ENCODE measurements at places on chromosomes 1 and 21.

DNA sequence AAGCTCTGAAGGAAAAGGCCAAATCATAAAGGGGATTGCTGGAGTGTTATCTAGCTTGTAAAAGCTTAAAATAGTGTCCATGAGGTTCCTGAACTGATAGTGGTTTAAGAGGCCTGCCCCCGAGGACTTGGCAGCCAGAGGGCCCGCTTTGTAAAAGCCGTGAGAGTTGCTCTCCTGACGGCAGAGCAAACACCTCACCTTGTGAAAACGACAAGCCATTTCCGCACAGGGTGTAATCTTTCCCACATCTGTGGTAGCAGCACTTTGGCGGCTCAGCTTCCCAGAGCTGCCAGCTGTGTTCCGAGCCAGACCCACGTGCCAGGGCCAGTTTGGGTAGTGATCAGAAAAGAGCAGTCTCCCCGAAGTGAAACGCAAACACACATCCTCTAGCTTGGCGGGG, 37.0 kb downstream of the SERBP1 start:
- H3K4me1 ChIP-seq, result peaks cover 13% of the 10 kb centered on the region
- no peak for DNase-seq
- H3K27me3 ChIP-seq, result no peaks in the 10 kb centered on the region
- H3K36me3 ChIP-seq, result peaks cover 3% of the 10 kb centered on the region

GRCh38 chr21:39489380-39489924, 37.7 kb downstream of the SH3BGR start:
- no peak overlapping the region for H3K4me3 ChIP-seq
- H3K27ac ChIP-seq, result no peak overlapping the region
- H3K36me3 ChIP-seq, result no peaks in the 10 kb centered on the region

- no peak overlapping the region for H3K27ac ChIP-seq
- no peak for DNase-seq
- no peaks in the 10 kb centered on the region for H3K4me1 ChIP-seq
- H3K4me3 ChIP-seq, result no peak overlapping the region
These were observed 1536.8 kb downstream of the KCNT2 start for GRCh38 chr1:195071461-195071860.

- no peak for DNase-seq
- no peaks in the 10 kb centered on the region for H3K36me3 ChIP-seq
- no peak overlapping the region for H3K27ac ChIP-seq
- H3K27me3 ChIP-seq, result no peaks in the 10 kb centered on the region
- no peak overlapping the region for H3K4me3 ChIP-seq
These were observed 87.1 kb downstream of the PGBD5 start for GRCh38 chr1:230339033-230339432.

GRCh38 chr1:16267690-16268180, 30.8 kb upstream of the CPLANE2 start:
- no peaks in the 10 kb centered on the region for H3K36me3 ChIP-seq
- no peak overlapping the region for H3K4me3 ChIP-seq
- H3K4me1 ChIP-seq, result no peaks in the 10 kb centered on the region

DNA sequence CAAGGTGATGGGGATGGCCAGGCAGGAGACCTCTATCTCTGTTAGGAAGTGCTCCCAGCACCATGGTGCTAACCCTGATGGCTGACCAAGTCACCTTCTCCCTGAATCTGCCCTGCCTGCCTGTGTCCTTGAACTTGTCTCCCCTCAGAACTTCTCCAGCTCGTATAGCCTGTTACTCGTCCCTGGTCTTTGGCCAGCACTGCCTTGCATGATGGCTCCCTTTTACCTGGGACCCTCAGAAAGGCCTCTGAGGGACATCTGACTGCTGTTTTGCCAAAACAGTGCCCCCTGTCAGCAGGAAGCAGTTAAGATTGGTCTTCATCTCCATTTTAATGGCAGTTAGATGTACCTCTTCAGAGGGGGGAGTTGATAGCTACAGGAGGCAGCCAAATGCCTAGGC, 148.3 kb downstream of the RHOU start:
- H3K27ac ChIP-seq, result no peak overlapping the region
- no peaks in the 10 kb centered on the region for H3K4me1 ChIP-seq
- H3K27me3 ChIP-seq, result no peaks in the 10 kb centered on the region
- H3K36me3 ChIP-seq, result no peaks in the 10 kb centered on the region
- H3K4me3 ChIP-seq, result no peak overlapping the region
